ENCODE measurements at places on chromosomes 3 and 15.

- DNase-seq, result no peak
Observed at GRCh38 chr15:61049028-61049427, 180.1 kb downstream of the RORA start.

DNA sequence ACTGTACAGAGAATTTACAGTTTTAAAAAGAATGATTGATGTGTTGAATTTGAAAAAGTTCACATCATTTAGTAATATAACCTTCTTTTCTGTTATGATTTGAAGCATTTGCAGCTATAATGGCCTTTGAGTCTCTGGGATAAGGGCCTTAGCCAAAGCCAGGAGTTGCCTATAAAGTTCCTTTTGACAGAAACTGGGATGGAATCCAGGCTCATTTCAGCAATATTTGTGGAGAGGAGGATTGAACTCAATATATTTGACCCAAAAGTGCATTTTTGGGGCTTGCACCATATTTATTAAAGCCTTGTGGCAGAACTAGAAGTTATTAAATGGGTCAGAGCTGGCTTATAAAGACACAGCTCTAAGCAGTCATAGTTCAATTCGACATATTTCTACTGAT lies 348.7 kb upstream of the EPHA3 start:
- no peak for DNase-seq

GRCh38 chr3:60365360-60365759 lies 885.9 kb downstream of the FHIT start:
- DNase-seq, result no peak

DNA sequence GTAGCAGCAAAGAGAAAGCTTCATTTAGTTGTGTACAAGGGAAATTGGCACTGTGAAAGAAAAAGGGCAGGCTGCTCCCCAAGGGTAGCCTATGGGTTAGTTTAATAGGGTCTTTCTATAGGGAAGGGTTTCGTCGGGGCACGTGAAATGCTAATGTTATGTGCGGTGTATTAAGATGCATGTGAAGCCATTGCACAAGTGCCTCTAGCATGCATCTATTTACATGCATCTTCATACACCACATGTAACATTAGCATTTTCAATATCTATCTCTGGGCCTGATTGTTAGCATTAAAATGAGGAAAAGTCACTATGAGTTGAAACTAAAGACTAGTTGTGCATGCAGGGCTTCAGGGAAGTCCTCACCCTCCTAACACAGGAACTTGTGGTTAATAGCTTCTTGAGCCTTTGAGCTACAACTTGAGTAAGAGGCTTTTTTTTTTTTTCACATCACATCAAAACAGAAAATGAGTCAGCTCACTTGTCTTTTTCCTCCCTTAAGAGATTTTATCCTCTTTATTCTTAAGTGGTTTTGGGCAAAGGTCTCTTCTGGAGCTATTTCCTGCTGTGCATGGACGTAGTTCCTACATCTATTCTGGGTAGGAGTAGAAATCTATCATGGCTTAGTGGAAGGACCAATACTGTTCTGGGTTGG lies 613.4 kb downstream of the ZPLD1 start:
- no peak for DNase-seq

- DNase-seq, result no peak
Observed at GRCh38 chr15:68387381-68388143, 44.4 kb downstream of the ITGA11 start.

GRCh38 chr3:112128843-112129727 lies 4.0 kb downstream of the GCSAM start:
- no peak for DNase-seq

GRCh38 chr3:146092230-146092629 lies 68.8 kb downstream of the PLOD2 start:
- DNase-seq, result no peak

GRCh38 chr3:196141866-196142201 lies 59.9 kb upstream of the TFRC start:
- DNase-seq, result no peak

DNA sequence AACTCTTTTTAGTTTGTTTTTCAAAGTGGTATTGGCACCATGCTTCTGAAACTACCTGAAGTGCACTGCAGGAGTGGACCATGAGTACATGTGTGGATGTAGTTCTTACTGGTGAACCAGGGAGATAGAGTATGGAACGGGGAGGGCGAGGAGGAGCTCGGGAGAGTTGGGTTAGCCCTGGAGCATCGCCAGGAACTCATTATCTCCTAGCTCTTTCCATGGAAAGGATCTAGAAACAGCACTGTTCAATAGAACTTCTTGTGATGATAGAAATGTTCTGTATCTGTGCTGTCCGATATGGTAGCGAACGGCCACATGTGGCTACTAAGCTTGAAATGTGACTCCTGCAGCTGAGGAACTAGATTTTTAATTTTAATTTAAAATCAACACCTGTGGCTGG lies 47.3 kb downstream of the VGLL4 start:
- DNase-seq, result no peak

GRCh38 chr3:25944329-25944728 lies 154.4 kb downstream of the OXSM start:
- peak; percentile 36 for DNase-seq
